ENCODE measurements at places on chromosomes 16 and 17.
A peak's percentile ranks its signal among the peaks of the same experiment; 100 is the strongest.

GRCh38 chr16:30340621-30341020 is 14.5 kb downstream of the CD2BP2 start:
- DNase-seq = no peak

DNA sequence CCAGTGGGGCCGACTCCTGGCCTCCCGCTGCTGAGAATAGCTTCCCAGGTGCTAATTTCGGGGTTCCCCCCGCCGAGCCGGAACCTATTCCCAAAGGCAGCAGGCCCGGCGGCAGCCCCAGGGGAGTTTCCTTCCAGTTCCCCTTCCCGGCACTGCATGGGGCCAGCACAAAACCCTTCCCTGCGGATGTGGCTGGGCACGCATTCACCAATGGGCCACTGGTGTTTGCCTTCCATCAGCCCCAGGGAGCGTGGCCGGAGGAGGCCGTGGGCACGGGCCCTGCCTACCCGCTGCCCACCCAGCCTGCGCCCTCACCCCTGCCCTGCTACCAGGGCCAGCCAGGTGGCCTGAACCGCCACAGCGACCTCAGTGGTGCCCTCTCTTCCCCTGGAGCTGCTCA is 24.9 kb upstream of the ZFPM1 start:
- DNase-seq = no peak

GRCh38 chr17:44362949-44363612 is 572 bp downstream of the FAM171A2 start:
- DNase-seq = peak; percentile 75

DNA sequence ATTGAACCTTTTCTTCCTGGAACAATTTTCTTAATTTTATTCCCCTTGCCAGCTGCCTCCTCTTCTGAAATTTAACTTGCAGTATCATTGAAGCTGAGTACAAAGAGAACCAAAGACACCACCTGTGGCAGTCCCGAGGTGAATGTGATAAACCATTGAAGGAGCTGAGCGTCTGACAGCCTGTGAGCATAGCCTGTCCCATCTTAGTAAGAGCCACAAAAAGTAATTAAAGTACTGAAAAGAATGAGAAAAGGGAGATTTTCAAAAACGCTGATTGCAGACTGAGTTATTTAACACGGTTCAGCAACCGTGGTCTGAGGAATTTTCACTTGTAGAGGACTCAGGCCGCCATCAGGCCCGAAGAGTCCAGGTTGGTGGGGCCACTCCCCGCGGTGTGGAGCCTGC is 27.2 kb upstream of the ST6GALNAC1 start:
- DNase-seq = peak; percentile 6

DNA sequence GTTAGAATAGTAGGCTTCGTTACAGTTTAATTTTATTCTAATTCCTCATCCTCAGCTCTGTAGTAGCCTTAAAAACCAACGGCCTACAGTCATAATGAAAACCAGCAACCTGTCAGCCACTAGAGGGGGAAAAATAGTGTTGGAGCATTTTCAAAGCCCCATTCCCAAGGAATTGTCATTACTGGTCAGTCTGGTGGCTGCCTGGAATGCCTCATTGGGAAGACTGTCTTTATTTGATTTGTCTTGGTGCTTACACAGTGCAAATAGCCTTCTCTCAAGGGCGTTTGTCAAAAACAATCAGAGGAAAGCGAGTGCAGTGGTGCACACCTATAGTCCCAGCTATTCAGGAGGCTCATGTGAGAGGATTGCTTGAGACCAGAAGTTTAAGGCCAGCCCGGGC is 4.7 kb downstream of the LPCAT2 start:
- DNase-seq = no peak

DNA sequence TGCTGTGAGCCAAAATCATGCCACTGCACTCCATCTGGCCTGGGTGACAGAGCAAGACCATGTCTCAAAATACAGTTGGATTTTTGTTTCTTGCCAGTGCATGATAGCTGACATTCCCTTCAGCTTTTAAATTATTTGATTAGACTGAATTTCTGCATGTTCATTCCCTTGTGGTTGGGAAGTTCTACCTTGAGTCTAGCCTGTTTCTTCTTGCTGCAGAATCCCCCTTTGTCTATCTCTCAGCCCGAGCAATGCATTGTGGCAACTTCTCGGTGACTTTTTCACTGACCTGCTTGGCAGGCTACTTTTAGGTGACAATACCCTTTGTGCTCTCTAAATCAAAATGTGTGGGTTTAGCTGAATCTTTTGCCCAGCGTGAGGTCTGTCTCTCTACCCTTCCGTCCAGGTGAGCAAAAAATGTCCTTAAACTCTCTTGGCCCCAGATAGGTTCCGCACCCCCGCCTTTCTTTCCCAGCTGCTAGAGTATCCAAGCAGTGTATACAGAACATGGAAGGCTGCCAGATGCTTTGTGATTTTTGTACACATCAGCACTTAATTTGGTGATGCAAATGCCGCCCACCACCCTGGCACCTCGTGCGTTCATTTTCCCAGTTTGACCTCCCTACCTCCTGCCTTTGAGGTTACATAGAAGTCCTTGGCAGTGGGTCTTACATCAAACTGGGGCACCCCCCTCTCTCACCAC is 130.2 kb downstream of the ABCC6 start:
- no peak for DNase-seq

DNA sequence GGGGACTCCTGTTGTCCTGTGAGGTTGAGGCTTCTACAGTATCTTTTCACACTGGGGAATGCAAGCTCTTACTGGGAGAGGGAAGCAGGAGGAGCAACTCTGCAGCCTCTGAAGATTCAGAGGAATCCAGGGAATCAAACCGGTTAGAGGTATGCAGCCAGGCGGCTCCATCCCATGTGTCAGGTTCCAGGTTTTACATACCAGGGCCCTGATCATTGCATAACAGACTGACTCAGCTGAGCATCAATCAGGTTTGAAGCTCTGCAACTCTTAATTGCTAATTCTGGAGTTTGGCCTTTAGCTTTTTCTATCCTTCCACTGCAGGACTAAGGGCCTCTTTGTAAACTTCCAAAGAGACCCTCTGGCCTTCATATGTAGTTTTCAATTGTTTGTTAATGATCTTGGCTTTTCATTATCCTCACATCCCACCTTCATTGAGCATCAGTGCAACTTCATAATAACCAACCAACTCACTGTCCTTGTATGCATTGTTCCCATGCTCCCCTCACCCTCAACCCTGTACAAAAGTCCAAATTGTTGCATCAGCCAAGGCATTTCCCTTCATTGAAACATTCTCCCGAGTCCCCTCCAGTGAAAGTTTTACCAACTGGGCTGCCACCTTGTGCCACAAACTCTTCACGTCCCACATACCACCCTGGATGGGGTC is 59.7 kb upstream of the DHX40 start:
- DNase-seq = no peak

DNA sequence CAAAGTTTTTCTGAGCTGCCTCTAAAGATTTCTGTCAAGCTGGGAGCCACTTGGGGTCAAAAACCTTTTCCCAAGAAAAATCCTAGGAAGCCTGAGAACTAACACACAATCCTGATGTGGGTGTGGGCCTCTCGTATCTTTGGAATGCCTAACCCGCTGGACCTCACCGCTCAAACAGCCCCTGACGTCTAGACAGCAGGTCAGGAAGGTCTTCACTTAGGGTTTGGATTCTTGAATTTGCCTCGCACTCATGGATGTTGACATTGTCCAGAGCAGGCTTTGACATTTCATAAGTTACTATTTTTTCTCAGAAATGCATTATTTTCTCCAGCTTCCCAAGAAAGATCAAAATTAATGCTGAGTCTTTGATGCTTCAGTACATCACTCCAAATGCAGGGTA is 18.9 kb downstream of the TEX2 start:
- no peak for DNase-seq

DNA sequence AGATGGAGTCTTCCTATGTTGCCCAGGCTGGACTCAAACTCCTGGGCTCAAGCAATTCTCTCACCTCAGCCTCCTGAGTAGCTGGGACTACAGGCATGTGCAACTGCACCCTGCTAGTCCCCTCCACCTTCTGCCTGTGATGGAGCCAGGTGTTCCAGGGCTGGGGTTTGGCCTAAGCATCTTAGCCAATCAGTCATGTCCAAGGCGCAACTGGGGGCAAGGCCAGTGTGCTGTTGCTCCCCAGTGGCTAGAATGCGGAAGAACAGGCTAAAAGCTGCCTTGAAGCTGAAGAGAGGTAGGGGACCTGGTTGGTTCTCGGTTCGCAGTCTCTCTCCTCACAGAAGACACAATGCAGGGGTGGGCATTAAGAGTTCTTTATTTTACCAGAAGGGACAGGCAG is 18.6 kb downstream of the FLOT2 start:
- peak; percentile 69 for DNase-seq

DNA sequence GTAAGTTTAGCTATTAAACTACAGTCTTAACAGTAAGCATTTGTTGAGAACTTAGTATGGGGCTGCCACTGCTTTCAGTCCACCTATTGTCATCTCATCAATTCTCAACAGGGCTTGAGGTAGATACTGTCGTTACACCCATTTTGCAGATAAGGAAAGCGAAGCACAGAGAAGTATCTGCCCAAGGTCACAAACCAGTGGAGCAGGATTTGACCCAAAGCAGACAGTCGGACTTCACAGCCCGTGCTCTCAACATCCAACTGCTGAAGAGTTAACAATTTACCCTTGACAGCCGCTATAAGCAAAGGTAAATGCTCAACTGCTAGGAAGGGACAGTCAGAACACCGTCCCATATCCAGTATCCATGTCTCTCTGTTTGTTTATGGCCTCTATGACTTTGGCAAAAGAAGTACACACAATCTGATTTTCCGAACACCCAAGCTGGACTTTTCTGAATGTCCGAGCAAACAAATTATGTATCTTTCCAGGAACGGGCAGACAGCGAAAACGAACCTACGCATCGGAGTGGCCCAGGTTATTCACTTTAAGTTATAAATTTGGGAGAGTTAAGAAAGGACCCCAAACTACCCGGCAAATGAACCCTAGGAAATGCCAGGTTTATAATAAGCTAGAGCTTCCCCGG is 1.2 kb downstream of the SIAH1 start:
- DNase-seq = no peak

DNA sequence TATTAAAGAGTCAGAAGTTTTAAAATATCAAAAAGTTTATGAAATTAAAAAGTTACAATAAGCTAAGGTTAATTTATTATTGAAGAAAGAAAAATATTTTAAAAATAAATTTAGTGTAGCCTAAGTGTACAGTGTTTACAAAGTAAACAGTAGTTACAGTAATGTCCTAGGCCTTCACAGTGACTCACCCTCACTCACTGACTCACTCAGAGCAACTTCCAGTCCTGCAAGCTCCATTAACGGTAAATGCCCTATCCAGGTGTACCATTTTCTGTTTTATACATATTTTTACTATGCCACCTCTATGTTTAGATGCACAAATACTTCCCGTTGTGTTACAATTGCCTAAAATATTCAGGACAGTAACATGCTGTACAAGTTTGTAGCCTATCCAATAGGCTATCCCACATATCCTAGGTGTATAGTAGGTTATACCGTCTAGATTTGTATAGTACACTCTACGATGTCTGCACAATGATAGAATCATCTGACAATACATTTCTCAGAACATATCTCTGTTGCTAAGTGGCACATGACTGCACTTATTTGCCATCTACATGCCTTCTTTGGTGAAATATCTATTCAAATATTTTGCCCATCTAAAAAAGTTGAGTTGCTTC is 67.2 kb upstream of the WSB1 start:
- DNase-seq = no peak

- peak; percentile 77 for DNase-seq
Observed at GRCh38 chr17:75877752-75878173, 618 bp downstream of the TRIM47 start.

DNA sequence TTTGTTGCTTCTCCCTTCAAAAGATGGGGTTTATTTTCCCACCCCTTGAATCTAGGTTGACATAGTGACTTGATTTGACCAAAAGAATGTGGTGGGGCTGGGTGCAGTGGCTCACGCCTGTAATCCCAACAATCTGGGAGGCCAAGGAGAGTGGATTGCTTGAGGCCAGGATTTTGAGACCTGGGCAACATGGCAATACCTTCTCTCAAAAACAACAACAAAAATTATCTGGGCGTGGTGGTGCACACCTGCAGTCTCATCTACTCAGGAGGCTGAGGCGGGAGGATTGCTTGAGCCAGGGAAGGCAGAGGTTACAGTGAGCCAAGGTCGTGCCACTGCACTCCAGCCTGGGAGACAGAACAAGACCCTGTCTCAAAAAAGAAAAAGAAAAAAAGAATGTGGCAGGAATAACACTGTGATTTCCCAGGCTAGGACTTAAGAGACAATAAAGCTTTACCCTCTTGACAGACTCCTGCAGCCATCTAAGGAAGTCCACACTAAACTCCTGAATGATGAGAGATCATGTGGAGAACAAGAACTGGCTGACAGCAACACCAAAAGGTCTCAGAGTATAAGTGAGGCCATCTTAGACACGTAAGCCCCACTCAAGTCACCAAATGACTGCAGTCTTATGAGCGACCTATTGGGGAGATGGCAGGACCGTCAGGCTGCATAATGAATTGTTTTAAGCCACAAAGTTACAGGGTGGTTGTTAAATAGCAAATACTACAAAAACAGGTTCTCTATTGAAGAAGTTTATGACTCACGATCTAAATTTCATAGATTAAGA is 37.0 kb downstream of the FBXL20 start:
- DNase-seq = no peak

DNA sequence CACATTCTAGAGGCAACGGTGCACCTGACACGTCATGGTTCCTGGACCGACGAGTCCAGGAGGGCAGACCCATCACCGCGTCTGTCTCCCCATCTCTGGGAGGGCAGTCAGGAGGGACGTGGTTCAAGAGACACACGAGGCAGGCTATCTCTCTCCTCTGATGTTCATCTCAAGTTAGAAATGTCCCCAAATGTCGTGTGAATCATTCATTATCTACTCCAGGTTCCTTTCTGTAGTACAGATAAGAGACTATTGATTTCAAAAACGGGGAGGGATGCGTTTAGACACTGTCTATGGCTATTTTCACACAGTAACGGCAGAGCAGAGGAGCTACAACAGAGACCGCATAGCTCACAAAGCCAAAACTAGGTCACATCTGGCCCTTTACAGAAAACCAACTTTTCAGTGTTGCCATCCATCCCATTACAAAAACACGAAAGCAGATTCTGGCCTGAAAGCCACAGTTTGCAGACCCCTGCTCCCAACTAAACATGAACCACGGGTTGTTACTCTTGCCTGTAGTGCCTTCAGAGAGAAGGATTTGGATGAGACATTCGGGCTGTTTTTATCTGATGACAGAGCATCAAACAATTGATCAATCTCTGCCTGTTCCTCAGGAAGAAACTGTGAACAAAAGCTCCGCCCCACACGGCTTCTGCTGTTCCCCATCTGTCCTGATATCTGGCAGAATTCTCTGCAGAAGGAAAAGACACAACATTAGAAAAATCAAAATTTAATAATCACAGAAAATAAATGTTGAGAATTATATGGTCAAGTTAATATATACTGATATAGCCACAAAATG is 6.8 kb downstream of the MEAK7 start:
- DNase-seq = no peak

- DNase-seq = no peak
Observed at GRCh38 chr17:33434841-33435240, 141.7 kb upstream of the ASIC2 start.

DNA sequence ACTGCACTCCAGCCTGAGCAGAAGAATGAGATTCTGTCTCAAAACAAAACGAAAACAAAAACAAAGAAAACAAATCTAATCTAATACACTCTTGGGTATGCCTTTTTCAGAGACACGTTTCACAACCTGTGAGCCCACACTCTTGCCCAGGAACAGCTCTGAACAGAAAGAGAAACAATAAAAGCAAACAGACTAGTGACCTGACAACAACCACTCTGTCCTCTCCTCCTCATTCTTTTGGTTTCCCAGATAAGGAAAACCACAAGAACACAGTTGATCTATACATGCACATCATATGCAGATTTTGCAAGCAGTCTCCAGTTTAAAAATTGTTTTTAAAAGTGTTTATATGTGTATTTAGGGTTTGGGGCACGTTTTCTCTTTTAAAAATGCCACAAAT is 1.3 kb downstream of the MKS1 start:
- no peak for DNase-seq

Data from GM13976 (cell line).